ENCODE measurements at places on chromosomes 11 and 22.

GRCh38 chr11:95086836-95087570 lies 2.6 kb upstream of the ENDOD1 start:
- DNase-seq, result no peak

- no peak for DNase-seq
Measured at GRCh38 chr11:72750556-72751115, 1.6 kb downstream of the ARAP1 start.

- DNase-seq, result no peak
Measured at GRCh38 chr11:88482871-88483301, 145.3 kb upstream of the CTSC start.

DNA sequence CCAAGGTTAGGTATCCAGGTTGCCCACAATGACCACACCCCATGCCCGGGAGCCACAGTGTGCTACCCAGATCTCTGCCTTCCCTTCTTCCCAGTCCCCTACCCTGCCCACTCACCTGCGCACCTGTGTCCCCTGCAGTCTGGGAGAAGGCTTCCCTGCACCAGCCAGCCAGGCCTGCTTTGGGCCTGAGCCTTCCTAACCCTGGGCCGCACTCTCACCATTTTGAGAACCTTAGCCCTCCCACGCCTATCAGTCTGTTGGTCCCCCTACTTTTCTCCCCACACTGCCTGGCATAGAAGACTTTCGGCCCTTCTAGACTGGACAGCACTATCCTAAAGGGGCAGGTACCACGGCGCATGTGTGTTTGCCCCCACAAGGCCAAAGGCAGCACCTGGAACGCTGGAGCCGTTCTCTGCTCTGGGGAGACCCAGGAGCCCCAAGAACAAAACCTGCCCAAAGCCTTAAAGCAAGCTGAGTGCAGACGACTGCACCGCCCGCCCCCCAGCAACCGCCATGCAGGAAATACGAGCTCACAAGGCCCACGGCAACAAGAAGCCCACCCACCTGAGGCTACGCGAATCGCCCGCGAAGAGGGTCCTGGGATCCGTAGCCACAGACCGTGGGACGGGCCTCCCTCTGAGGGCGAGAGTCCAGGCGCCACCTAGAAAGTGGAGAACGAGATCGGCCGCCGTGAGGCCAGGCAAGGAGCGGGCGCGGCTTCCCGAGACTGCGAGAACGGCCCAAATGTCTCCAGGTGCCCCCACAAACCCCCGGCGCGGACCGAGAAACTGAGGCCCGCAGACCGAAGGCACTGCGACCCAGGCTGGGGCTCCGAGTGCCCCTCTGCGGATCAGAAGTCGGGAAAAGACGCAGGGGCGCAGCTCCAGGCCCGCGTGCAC lies 546 bp downstream of the GNB1L start:
- peak; percentile 14 for DNase-seq

- DNase-seq, result no peak
Measured at GRCh38 chr11:64755681-64756361, 4.0 kb downstream of the PYGM start.

DNA sequence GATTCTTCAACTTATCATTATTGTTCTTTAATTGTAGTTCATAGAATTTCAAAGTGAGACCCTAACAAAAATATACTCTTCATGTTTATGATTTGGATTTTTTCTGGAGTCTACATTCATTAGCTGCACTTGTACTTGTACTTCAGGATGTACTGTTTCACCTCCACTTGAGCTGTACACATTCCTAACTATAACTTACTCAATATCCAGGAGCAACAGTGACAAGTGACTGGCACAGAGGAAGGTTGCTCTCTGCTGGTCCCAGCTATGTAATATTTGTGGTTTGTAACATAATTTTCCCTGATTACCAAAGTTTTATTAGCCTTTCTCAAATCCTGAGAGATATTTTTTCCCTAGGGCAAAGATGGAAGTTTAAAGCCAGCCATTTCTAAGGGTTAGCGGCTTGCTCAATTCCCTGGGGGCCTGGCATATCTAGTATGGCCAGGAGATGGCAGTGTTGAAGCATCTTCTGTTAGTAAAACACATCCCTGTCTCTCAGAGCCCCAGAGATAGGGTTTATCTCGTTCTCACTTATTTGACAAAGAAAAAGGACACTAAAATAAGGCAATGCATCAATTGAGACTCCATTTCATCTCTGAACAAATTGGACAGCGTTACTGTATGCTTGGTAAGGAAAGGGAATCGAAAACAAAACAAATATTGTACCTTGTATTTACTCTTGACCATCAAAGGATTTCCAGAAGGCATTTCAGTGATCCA lies 14.2 kb downstream of the OR52A5 start:
- peak; percentile 56 for DNase-seq

GRCh38 chr11:128409476-128409875 lies 177.9 kb downstream of the ETS1 start:
- no peak for DNase-seq

- no peak for DNase-seq
Measured at GRCh38 chr11:13329670-13330356, 52.2 kb downstream of the BMAL1 start.

- no peak for DNase-seq
Measured at GRCh38 chr11:58471892-58472291, 29.9 kb upstream of the OR5B12 start.

DNA sequence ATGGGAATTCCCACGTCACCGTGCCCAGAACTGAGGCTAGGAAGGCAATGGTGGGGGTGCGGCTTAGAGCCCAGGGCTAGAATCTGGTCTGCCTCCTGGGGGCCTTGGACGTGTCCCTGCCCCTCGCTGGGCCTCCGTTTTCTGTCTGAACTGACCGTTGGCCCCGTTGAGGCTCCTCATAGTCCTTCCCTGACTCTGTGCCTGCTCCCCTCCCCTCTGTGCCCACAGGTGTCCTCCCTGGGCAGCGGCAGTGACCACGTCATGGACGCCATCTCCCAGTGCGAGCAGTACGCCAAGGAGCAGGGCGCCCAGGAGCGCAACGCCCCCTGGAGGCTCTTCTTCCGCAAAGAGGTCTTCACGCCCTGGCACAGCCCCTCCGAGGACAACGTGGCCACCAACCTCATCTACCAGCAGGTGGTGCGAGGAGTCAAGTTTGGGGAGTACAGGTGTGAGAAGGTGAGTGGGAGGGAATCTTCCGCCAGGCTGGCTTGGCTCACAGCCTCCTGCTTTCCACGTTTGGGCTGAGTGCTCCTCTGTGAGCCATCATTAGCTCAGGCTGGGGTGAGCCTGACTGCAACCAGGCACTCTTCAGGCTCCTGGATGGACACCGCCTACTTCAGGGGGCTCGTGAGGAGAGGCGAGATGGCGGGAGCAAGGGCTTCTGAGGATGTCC lies 63.9 kb downstream of the MYO7A start:
- DNase-seq, result peak; percentile 81

- peak; percentile 64 for DNase-seq
Measured at GRCh38 chr11:31106968-31107576, 262.5 kb downstream of the DCDC1 start.

GRCh38 chr11:1968454-1969002 lies 21.4 kb downstream of the MRPL23 start:
- DNase-seq, result no peak

DNA sequence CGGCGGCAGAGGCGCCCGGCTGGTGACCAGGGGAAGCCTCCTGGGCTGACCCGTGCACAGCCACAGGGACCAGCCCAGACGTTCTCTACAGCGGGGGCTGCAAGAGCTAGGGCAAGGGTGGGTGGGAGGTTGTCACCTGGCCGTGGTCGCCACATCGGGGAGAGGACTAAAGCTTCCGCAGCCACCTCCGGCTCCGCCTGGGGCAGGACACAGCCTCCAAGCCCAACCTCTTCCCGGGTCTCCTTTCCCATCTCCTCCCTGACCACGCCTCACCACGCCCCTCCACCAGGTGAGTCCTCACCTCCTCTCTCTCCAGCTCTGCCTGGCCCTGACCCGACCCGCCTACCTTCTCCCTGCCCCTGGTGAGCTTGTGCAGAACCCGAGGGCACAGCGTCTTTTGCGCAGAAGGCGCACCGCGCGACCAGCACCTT lies 75.9 kb upstream of the LMO1 start:
- DNase-seq, result no peak

DNA sequence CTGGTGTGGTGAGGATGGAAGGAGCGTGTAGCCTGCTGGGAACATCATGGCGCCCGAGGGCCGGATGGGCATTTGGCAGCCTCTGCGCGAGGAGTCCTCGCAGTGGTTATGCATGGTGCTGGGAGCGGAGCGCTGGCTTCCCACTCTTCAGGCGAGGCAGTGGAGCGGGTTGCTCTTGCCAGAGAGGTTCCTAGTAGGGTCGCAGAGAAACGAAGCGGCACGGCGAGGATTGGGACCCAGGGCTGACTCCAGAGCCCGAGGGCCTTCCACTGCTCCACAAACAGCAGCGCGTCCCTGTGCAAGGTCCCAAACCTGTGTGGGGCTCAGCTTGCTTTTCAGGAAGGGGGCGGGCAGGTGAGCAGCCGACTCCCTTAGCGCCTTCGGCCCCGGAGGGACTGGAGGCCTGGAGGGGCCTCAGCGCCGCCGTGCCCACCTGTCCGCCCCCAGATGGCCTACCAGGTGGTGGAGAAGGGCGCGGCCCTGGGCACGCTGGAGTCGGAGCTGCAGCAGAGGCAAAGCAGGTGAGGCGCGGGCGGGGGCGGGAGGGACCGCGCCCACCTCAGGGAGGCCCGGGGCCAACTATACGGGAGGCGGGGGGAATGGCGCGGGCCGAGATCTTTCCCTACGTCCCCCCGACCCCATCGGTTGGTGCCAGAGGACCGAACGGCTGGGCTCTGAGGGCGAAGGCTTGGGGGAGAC lies 7.2 kb downstream of the ATG16L2 start:
- DNase-seq, result no peak

- no peak for DNase-seq
Measured at GRCh38 chr11:92154611-92155010, 70.0 kb upstream of the FAT3 start.

- no peak for DNase-seq
Measured at GRCh38 chr22:23156286-23156685, 11.0 kb downstream of the RAB36 start.

DNA sequence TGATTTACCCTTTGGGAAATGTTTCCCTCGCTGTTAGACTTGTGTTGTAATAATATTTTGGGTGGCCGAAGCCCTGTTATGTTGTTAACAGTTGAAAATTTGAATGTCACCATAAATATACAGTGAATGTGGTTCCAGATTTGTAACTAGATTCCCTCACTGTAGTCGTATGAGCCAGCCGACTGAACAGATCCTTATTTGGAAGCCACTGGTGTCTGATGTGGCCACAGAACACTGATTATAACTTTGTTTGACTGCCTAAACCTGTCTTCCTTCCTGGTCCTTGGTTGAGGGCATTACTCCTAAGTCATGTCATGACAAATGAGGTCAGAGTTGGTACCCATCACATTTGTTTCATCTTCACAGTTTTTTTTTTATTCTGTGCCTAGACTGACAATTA lies 45.4 kb downstream of the YAP1 start:
- no peak for DNase-seq

DNA sequence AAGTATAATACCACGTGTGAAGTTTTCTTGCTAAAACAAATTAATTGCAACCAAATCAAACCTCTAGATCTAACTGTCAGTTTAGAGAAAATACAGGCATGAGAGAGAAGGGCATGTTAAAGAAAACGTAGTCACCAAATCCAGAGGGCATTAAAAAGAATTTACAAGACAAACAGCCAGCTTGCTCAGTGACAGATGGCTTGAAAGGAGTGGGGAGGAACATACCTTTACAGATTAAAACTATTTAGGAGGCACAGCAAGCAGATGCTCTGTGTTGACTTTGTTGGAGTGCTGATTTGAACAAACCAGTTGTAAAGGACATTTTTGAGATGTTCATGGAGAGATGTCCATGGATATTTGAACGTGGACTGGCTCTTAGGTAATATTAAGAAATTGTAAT lies 96.9 kb downstream of the ATXN10 start:
- no peak for DNase-seq

- no peak for DNase-seq
Measured at GRCh38 chr22:46582281-46582933, 37.8 kb upstream of the GRAMD4 start.

GRCh38 chr22:43238526-43239006 lies 51.6 kb upstream of the TTLL12 start:
- DNase-seq, result no peak

GRCh38 chr11:105357764-105358163 lies 218.2 kb upstream of the CARD18 start:
- DNase-seq, result no peak

DNA sequence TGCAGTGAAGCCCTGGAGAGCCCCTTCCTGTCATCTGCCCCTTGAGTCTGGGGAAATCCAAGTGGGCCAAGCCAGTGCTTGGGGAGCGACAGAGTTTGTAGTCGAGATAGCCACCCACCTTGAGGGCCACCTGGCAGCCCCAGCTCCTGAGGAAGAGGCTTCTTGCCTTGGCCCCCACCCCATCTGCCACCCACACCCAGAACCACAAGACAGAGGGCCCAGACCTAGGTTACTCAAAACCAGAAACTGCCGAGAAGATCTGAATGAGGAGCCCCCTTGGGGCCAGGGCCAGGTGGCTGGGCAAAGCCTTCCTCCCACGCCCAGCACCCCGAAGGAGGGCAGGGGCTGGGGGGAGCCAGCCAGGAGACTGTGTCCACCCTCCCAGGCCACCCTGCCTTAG lies 18.8 kb upstream of the PRR5 start:
- DNase-seq, result no peak

DNA sequence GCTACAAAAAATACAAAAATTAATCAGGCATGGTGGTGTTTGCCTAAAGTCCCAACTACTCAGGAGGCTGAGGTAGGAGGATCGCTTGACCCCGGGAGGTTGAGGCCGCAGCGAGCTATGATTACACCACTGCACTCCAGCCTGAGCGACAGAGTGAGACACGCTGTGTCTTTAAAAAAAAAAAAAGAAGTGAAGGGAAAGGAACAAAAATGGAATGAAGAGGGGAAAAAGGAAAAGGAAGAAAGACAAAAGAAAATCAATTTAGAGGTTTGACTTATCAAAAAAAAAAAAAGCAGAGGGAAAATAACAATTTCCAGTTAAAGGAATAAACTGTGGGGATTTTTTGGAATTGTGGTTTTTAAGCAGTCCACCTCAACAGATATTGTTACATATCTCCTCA lies 36.8 kb downstream of the MRTFA start:
- no peak for DNase-seq

DNA sequence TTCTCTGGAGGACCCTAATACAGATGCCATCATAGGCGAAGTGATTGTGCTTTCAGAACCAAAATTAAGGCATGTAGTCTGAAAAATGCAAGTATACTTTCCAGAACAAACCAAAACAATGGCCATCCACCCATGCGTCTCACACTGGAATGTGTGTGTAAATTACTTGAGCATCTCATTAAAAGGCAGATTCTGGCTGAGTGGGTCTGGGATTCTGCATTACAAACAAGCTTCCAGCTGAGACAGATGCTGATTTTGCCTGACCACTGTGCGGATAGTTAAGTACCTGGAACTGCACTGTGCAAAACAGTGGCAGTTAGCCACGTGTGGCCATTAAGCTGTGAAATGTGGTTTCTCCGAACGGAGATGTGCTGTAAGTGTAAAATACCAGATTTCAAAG lies 26.2 kb downstream of the RRP7A start:
- DNase-seq, result no peak

GRCh38 chr22:46052801-46053562 lies 76.0 kb upstream of the WNT7B start:
- no peak for DNase-seq

GRCh38 chr11:112542479-112542878 lies 281.8 kb upstream of the PLET1 start:
- no peak for DNase-seq

- DNase-seq, result no peak
Measured at GRCh38 chr22:23803001-23803819, 16.4 kb downstream of the SMARCB1 start.
